ENCODE measurements at places on chromosomes 6 and 20.

DNA sequence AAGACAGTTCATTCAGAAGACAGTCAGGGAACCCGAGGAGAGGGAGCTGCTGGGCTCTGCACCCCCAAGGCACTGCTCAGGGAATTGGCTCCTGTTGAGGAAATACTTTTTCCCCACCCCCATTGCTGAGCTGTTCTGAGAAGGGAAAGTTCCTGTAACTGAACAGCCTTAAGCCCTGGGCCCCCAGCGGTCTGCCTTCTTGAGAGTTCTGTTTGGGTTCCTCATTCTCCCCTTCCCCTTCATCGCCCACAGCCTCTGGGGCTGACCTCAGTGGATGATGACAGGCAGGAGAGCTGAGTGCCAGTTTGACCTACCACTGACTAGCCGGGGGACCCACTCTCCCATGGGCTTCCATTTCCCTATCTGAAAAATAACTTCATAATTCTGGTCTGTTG is 10.7 kb downstream of the HCK start:
- no peak for DNase-seq

DNA sequence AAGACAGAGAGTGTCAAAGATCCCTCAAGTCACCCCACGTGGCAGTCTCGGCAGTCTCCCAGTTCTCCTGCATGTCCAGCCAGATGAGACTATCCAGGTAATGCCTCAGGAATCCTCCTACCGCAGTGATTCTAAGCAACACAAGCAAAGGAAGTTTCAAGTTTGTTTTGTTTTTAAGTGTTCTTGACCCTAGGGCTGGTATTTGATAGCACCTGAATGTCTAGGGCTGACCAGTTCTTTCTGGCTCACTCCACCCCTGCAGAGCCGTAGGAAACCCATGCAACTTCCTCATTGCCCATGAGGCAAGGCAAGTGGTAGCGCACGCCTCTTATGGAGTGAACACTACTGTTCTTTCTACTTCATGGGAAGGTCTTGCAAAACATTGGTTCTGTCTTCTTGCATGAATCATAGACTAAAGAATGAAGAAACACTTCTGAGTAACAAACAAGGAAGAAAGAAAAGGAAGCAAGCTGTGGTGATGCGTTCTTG is 24.8 kb upstream of the FOXQ1 start:
- DNase-seq = no peak

GRCh38 chr6:125863023-125863422 is 72.3 kb downstream of the NCOA7 start:
- DNase-seq = no peak

- no peak for DNase-seq
Observed at GRCh38 chr6:12800120-12800519, 83.6 kb downstream of the PHACTR1 start.

- DNase-seq = no peak
Observed at GRCh38 chr6:141463237-141463977, 669.3 kb upstream of the GJE1 start.

- DNase-seq = no peak
Observed at GRCh38 chr20:59040667-59041066, 1.9 kb downstream of the PRELID3B start.

DNA sequence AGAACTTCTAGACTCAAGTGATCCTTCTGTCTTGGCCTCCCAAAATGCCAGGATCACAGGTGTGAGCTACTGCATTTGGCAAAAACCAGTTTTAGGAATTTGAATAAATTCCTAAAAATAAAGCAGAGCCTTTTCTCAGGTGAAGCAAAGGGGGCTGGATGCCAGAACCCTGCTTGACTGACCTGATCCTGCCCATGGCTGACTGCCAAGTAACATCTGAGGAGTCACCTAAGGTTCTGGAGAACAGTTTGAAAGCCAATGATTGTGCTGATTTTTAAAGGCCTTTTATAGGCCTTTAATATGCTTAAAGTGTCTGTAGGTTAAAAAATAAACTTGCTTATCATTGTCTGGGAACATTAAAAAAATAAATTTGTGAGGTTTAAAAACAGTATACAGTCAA is 14.1 kb upstream of the ZSCAN12 start:
- no peak for DNase-seq

- DNase-seq = peak; percentile 43
Observed at GRCh38 chr20:29873946-29874345, 1383.5 kb upstream of the DEFB115 start.

GRCh38 chr6:31356216-31356945 is 598 bp downstream of the HLA-B start:
- DNase-seq = no peak

DNA sequence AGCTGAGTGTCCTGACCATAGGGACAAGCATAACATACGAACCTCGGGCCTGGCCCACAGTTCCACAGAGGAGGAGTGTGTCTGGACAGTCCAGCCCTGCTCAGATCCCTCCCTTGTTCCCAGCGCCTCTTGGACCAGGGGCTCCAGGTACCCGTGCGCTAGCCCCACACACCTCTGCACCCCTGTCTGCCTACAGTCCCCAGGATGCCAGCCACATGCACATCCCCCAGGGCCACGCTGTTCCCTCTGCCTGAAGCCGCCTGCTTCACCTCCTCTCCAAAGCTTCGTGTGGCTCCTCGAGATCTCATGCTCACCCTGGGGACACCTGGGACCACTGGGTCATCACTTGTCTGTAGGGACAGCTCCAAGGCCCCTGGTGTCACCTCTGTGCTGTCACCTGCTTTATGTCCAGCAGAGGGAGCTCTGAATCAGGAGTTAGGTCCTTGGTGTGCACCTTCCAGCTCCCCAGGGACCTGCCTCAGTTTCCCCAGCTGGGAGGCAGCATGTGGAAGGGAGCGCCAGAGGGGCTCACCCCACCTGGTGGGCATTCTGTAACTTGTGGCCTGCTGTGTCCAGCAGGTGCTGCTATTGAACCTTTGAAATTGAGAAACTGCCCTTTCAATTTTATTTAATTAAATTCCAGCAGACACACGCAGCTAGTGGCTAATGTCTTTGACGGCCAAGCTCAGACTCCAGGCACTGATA is 7.3 kb upstream of the YTHDF1 start:
- no peak for DNase-seq

DNA sequence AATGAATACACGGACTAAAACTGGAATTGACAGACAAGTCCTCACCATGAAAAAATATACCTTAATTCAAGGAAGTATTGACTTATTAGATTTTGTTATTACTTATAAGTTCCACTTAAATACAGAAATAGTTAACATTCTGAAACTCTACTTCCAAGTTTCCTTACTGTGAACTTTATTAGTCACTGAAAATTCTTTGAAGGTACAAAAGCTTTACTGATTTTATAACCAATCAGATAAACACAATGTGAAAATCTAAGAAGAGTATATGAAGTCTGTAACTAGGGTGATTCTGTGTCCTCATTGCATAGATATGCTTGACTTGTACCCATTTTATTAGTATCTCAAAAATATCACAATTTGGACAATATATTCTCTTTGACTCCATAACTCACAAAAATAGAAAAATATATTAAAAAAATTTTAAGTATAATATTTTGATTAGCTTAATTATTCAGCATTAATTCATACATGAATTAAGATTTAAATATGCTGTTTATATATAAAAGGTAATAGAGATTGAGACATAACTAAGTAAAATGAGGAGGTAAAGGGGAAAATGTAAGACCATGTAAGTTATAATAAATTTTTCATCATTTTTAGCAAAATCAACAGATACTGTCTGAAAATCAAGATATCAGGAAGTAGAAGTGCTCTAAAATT is 6.6 kb downstream of the NAPB start:
- no peak for DNase-seq

- DNase-seq = no peak
Observed at GRCh38 chr20:60808003-60808672, 443.9 kb upstream of the CDH4 start.

GRCh38 chr6:29887819-29888776 is 54.2 kb upstream of the HLA-A start:
- peak; percentile 32 for DNase-seq

Data from COR-L47 (cell line).